Activated CD4-positive, alpha-beta T cell treated with anti-CD3 and anti-CD28 coated beads, Interleukin-2, amount 50 U/mL, for 48 hours (primary cell): ENCODE measurements at places on chromosomes 6 and 20.

- no peak for DNase-seq
These were observed 256.4 kb upstream of the MARCKS start for GRCh38 chr6:113600551-113601339.

- peak; percentile 13 for DNase-seq
These were observed 28.3 kb downstream of the RSPO4 start for GRCh38 chr20:973785-974194.

DNA sequence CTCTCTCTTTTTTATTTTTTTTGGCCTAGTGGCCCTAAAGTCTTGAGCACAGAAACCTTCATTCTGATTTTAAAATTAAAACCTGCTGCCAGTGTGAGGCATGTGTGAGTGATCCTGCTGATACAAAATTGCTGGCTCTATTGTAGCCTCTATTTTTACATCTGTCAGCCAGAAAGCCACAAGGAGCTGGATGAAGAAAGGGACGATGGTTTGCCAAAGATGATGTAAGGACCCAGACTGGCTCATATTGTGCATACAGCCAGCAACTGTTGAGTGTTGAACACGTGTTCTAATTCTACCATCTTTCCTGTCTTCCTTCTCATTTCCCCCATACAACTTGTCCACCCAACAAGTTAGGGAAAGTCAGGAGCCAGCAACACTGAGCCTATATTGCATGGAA, 40.8 kb upstream of the ATXN1 start:
- no peak for DNase-seq

GRCh38 chr6:134453792-134454510, 136.0 kb upstream of the SGK1 start:
- DNase-seq, result no peak

DNA sequence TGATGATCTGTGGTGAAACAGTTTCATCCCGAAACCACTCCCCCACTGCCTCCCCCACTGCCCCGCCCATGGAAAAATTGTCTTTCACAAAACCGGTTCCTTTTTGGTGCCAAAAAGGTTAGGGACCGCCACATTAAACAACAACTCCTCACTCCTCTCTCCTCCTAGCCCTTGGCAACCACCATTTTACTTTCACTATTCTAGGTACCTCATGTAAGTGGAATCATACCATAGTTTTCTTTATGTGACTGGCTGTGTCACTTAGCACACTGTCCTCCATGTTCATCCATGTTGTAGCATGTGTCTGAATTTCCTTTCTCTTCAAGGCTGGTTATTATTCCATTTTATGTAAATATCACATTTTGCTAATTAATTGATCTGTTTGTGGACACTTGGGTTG, 99.3 kb downstream of the UTRN start:
- no peak for DNase-seq

DNA sequence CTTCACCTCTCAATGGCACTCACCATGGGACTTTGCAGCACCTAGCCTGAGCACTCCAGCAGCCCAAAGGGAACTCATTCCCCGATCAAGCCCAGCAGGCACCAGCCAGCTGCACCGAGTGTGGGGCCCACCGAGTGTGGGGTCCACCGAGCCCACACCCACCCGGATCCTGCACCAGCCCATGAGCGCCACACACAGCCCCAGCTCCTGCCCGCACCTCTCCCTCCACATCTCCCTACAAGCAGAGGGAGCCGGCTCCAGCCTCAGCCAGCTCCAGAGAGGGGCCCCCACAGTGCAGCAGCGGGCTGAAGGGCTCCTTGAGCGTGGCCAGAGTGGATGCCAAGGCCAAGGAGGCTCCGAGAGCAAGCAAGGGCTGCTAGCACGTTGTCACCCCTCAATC, 1182.4 kb downstream of the HACE1 start:
- no peak for DNase-seq

- DNase-seq, result no peak
These were observed 820.8 kb upstream of the ADGRB3 start for GRCh38 chr6:67814262-67814661.

GRCh38 chr6:132062626-132063025, 111.5 kb upstream of the CCN2 start:
- no peak for DNase-seq

DNA sequence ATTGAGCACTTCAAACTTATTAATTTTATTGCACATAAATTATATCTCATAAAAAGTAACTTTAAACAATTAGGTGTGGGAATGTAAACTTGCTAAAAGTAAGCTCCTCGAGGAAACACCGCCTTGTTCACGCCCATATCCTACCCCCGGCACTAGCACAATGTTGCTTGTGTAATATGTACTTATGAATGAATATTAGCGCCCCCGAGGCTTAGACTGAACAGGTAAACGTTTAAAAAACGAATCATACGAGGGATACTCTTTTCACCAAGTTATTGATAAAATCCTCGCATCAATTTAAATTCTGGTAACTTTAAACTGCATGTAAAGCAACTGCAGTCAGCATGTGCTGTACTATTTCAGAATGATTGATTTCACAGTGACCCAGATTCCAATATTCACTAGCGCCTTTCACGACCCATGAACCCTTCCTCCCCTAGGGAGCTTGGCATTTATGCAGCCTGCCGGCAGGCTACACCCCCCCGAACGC, 637 bp downstream of the TFB1M start:
- DNase-seq, result peak; percentile 39

DNA sequence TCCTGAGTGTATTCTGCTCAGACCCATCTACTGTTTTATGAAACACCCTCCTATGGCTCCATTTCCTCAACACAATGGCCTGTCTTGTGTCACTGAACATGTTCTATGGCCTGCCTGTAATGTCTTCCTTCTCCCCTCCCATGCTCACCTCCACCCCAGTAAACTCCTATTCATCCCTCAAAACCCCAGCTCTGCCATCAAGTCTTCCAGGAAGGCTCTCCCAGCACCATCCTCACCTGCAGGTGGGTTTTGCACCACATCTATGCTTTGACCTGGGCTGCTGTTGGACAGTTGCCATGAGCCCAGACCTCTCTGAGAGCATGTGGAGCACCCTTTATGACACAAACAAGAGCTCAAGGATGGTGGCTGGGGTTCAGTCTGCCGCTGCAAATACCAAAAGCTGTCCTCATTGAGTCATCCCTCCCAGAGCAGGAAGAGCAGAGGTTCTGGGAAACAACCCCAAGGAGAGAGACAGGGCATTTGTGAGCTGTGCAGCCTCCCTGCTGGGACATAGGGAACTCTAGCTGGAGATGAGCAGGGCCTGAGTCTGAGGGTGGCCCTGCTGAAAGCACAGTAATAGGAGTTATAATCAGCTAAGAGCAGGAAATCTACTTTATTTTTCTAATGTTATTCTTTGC, 93.8 kb upstream of the CD93 start:
- no peak for DNase-seq

DNA sequence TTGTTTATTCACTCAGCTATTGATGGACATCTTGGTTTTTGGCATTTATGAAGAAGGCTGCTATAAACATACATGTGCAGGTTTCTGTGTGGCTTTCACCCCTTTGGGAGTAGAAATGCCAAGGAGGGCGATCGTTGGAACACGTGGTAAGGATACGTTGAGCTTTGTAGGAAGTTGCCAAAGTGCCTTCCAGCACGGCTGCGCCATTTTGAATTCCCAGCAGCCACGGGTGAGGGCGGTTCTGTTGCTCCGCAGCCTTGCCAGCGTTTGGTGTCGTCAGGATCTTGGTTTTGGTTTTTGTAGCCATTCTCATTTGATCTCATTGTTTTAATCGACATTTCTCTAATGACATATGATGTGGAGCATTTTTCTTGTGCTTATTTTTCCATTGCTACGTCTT, 21.8 kb downstream of the NTSR1 start:
- no peak for DNase-seq

GRCh38 chr6:77880501-77880900, 227.7 kb downstream of the MEI4 start:
- no peak for DNase-seq

GRCh38 chr20:48630342-48631075, 197.3 kb downstream of the PREX1 start:
- DNase-seq, result no peak

- DNase-seq, result no peak
These were observed 519.4 kb upstream of the JAG1 start for GRCh38 chr20:11193241-11193640.

DNA sequence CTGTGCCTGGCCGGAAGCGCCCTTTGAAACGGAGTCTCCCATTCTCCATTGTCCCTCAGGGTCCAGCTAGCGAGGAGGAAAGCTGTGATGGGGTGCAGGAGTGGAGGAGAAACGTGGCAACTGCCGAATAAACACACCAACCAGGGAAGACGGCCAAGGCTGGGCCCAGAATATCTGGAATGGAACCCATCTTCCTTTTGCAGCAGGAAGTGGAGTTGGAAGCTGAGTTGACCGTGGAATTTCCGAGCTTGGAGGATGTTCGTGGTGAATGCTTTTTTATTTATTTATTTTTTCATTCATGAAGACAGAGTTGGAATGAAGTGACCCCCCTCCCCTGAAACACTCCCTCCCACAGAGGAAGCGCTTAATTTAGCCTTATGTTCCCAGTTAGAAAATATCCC, 105.6 kb upstream of the RNF24 start:
- DNase-seq, result no peak

GRCh38 chr6:106051226-106051625, 34.9 kb upstream of the PRDM1 start:
- DNase-seq, result no peak

DNA sequence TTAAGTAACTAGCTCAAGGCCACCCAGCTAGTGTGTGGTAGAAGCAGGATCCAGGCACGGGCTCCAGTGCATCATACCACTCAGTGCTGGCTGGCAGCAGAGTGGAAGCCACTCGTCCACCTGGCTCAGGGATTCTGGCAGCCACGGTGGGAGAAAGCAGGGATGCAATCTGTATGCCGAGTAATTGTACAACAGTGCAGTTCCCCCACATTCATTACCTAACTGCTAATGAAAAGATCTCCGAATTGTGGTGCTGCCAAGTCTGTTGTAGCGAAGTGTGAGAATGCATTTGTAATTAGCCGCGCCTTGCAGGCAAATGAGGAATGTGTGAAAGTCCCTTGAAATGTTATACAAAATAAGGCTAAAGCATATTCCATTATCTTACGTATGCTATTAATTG, 29.0 kb downstream of the KCNG1 start:
- no peak for DNase-seq

GRCh38 chr20:23242556-23243180, 107.9 kb upstream of the NXT1 start:
- no peak for DNase-seq

DNA sequence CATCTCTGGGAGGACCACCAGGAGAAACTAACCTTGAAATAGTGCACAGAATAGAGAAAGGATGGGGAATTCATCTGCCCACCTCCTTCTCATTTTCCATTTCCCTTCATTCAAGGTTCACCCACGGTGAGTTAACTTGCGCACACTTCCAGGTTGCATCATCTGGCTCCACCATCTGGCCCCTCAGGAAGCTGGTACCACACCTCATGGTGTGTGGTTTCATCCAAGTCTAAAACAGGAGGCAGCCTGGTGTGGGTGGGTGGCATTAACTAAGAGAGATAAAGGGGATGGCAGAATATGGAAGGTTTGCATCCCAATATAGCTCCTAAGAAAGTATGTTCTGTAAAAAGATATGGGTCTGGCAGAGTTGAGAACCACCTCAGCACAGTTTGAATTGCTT, 3.8 kb downstream of the ZNF334 start:
- no peak for DNase-seq

DNA sequence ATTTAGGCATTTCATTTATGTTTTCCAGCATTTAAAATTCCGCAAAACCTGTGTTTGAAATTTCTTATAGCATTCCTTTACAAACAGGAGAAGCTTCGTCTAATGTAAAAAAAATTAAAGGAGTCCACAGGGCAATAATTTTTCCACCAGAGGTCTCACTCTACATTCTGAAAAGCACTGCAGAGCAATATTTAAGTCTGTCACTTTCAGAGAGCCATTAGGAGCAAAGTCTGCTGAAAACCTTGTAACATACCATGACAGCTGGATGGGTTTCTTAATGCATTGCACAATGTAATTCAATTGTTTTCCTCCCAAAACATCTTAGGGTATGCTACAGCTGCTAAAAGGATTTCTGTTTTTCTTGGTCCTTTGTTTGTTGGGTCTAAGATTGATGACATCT, 18.0 kb downstream of the BAG2 start:
- no peak for DNase-seq

- peak; percentile 43 for DNase-seq
These were observed 1.1 kb upstream of the PHF10 start for GRCh38 chr6:169725125-169726048.

DNA sequence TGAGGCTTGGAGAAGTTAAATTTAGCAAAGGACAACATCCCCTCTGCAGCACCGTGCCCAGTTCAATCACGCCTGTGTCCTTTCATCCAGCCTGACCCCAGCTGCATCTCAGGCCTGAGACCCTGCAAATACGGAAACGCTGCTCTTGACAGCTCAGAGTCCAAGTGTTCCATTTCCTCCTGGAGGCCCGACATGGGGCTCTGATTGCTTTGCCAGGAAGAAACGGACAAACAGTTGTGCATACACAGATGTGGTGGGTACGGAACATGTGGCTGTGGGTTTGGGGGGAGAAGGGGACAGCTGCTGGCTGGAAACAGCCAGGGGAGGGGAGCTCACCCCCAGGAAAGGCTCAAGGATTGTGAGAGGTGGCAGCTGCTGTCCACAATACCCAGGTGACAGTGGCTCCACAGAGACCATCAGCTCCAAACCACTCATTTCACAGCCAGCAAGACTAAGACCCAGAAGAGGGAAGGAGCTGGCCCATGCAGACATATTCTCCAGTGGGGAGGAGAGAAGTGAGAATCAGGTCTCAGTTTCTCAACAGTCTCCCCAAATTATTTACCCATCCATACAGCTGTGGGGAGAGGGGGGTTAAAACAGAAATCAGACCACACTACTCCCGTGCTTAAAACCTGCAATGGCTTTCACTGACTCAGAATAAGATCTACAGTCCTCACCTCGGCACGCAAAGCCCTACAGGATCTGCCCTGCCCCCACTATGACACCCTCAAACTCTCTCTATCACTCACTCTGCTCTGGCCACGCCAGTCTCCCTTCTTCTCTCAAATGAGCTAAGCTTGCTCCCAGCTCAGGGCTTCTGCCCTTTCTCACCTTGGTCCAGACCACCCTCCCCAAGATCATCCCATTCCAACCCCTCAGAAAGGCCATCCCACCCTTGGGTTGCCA, 89.1 kb downstream of the PREX1 start:
- peak; percentile 86 for DNase-seq

DNA sequence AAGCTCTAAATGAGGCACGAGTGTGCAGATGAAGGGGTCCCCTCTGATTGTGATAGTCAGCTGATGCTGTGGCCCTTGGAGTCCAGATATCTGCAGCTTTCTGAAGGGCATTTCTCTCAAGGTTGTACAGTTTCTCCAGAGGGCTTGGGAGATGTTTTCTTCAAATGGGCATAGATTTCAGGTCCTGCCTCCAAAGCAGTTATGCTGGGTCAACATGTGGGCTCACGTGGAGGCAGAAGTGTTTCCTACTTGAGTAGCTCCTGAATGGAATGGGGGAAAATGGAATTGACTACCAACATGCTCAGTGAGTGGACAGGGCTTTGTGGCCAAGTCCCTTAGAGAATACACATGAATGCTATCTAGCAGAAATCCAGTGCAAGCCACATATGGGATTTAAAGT, 360.7 kb downstream of the SAMD5 start:
- DNase-seq, result no peak

GRCh38 chr6:1579096-1579495, 30.6 kb upstream of the FOXC1 start:
- no peak for DNase-seq

GRCh38 chr6:44606504-44606903, 219.0 kb downstream of the CDC5L start:
- no peak for DNase-seq

- DNase-seq, result no peak
These were observed 97.5 kb downstream of the ZMYND8 start for GRCh38 chr20:47258745-47259695.

GRCh38 chr20:61185841-61186601, 66.0 kb upstream of the CDH4 start:
- no peak for DNase-seq
